ENCODE measurements at places on chromosomes 16 and 17. TPM values are rescaled to one million over a fixed set of nuclear protein-coding genes. Genes with fewer than 3 reads are reported as not detected.

- DNase-seq, result no peak
Measured at GRCh38 chr17:33657181-33657580, 364.1 kb upstream of the ASIC2 start.

- no peak for DNase-seq
Measured at GRCh38 chr16:69555867-69556266, 9.9 kb upstream of the NFAT5 start.

The SLC16A5 gene
- not detected for total RNA-seq

DNA sequence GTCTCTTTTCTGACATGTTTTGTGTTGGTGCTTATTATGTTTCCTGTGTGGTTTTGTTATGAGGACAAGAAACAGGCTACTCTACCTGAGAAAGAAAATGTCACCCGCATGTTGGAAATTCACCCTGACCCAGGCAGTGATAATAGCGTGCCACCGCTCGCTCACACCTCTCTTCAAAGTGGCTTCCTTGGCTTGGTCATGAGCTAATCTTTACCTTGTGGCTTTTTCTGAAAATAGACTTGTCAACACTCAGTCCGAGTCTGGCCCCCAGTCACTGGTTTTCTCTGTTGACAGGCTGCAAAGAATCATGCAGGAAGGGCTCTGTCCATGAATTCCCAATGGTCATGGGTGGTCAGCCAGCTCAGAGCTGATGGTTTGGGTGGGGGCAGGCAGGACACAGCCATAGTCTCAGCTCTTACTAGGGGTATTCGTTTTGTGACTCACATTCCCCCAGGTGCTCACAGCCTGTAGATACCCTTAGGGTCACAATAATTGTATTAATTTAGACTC, 121.3 kb upstream of the CACNG5 start:
- DNase-seq, result no peak

The FOXC2 gene
- 0.60 TPM for total RNA-seq

GRCh38 chr17:40314584-40314956, 5.6 kb downstream of the RARA start:
- DNase-seq, result peak; percentile 98
